Mesothelial cell of epicardium (in vitro differentiated cells): ENCODE measurements at places on chromosomes 1 and 21. TPM values are rescaled to one million over a fixed set of nuclear protein-coding genes. Genes with fewer than 3 reads are reported as not detected.

- no peak for DNase-seq
Observed at GRCh38 chr1:202306535-202307345, 35.0 kb downstream of the UBE2T start.

ATXN7L2 gene
- 13.8 to 14.9 TPM (median 13.8 TPM) in 3 replicates for total RNA-seq

CCDC185 gene
- not detected in 3 replicates for total RNA-seq

GRCh38 chr21:38680401-38680800 lies 125.3 kb upstream of the ETS2 start:
- DNase-seq = no peak
